ENCODE measurements at places on chromosomes 1 and 21.

- no peak overlapping the region for H3K4me3 ChIP-seq
- H3K4me1 ChIP-seq, result peaks cover 21% of the 10 kb centered on the region
- H3K27me3 ChIP-seq, result no peaks in the 10 kb centered on the region
- DNase-seq, result no peak
- H3K27ac ChIP-seq, result no peak overlapping the region
Measured at GRCh38 chr1:55195521-55196233, 19.5 kb downstream of the USP24 start.

DNA sequence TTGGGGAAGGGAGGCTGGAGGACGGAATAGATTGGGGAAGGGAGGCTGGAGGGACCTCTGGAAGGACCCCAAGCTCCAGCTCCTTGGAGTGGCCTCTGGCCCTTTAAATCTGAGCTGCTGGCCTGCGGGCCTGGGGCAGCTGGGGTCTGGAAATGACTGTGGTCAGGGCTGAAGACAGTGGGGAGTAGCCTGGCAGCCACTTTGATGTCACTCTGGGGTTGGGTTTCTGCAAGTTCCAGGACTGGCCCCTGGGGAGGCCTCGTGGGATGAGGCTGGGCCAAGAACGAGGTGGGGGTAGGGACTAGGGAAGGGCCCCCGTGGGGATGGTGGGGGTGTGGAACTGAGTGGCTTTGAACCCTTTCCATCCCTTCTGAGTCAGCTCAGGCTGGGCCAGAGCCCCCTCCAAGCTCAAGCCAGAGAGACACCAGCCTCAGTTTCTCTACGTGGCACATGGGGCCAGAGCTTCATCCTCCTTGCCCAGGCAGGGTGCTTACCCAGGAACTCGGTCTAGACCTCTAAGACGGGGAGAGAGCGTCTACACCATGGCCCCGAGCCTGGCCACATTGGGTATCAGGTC is 59.7 kb downstream of the ALPL start:
- H3K4me3 ChIP-seq, result no peak overlapping the region
- H3K36me3 ChIP-seq, result no peaks in the 10 kb centered on the region
- no peak for DNase-seq
- H3K27me3 ChIP-seq, result no peaks in the 10 kb centered on the region
- no peaks in the 10 kb centered on the region for H3K4me1 ChIP-seq

- no peaks in the 10 kb centered on the region for H3K27me3 ChIP-seq
- no peaks in the 10 kb centered on the region for H3K4me1 ChIP-seq
- H3K4me3 ChIP-seq, result no peak overlapping the region
- H3K27ac ChIP-seq, result no peak overlapping the region
- no peaks in the 10 kb centered on the region for H3K36me3 ChIP-seq
Measured at GRCh38 chr1:226490426-226490809, 58.1 kb upstream of the STUM start.

DNA sequence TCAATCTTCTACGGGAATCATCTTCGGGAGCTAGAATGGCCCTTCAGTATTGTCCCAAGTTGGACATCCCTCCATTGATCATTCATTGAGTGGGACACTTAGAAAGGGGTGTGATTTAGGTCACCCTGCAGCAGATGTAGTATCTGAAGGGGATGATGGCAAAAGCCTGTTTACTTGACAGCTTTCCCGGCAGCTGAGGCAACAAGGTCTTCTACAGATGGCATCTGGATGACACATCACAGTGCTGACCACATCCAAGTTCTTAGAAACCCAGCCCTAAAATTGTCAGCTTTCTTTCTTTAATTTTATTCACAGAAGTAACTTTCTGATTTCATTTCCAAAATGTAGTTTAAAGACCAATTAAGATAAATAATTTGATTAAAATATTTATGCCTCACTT is 150.3 kb downstream of the AMY1C start:
- DNase-seq, result no peak
- H3K4me1 ChIP-seq, result no peaks in the 10 kb centered on the region
- H3K27ac ChIP-seq, result no peak overlapping the region
- no peaks in the 10 kb centered on the region for H3K27me3 ChIP-seq
- H3K36me3 ChIP-seq, result no peaks in the 10 kb centered on the region

GRCh38 chr1:76857973-76858372 is 9.3 kb upstream of the ST6GALNAC5 start:
- no peaks in the 10 kb centered on the region for H3K4me1 ChIP-seq
- DNase-seq, result no peak
- H3K4me3 ChIP-seq, result no peak overlapping the region
- no peak overlapping the region for H3K27ac ChIP-seq

Measured in tibial nerve (tissue), 4 donors.